ENCODE measurements at places on chromosomes 1 and 21. TPM values are rescaled to one million over a fixed set of nuclear protein-coding genes. Genes with fewer than 3 reads are reported as not detected.

GRCh38 chr21:17925000-17925610, 105.9 kb upstream of the C21orf91 start:
- peak; percentile 41 for DNase-seq

DNA sequence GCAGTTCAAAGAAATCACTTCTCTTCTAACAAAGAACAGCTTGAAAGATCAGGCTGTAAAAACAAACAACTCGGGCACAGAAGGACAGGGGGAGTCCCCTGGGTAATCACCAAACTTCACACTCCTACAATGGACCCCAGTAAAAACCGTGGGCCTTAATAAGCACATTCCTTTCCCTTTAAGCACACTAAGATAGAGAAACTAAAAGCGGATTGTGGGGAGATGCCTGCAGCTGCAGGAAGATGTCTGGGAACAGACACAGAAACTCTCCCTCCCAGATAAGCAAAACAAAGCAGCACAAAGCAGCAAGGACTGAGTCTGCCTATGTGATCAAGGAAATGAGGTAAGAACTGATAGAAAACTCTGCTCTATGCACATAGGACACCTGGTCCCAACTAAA, 37.6 kb upstream of the CTBS start:
- no peak for DNase-seq

DNA sequence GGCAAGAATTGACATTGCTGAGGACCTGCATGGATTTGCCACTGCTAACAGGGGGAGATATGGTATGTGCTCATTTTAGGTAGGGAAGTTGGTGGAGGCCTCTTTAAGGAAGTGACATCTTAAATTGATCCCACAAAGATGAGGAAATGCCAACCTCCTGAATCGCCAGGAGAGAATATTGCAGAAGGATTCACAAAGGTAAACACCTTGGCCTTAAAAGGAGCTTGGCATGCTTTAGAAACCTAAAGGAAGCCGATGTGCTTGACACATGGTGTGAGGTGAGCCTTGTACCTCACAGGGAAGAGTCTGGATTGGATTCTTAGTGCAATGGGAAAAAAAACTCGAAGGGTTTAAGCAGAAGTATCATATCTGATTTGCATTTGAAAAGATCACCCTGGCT, 470.5 kb upstream of the DAB1 start:
- DNase-seq = peak; percentile 5

Gene CAPN2
- total RNA-seq = 382 TPM
